ENCODE measurements at places on chromosomes 2 and 18.

DNA sequence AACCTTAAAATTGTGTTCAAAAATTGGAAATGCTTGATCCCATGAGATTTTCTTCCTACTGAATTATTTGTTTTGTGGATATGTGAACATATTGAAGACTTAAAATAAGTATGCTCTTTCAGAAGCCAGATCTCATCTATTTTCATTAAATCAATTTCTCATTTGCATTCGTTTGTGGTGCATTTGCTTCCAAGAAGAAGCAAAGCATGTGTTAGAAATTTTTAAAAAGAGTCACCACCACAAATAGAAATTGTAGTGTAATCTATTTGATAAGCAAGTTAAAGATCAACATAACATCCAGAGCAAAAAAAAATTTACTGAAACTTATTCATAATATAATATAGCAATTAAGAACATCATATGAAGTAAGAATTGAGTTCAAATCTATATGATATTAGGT is 300.9 kb upstream of the SYT4 start:
- DNase-seq = no peak

DNA sequence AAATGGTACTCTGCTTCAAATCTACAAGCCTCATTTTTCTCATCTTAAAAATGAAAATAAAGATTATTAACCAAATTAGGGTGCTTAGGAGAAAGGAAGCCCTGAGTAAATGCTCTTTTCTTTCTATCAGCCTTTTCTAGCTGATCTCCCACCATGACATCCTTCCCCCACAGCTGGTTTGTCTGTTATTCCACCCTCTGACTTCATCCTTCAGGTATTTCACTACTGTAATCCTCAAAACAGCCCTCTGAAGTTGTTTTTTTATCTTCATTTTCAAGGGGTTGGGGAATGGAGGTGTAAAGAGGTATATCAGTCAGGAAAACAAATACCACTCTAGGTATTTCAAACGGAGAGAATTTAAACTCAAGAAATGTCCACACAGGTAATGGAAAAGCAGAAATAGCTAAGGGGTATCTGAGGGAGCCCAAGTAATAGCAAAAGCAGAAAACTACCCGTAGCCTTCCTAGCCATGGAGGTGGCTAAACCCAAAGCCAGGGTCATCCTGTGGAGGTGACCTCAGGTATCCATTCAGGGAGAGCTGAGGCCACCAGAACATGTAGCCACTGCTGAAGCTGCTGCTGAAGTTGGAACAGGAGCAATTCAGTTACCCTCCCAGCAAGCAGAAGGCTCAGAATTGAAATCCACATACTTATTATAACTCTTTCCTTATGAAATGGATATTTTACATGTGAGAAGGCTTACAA is 990.9 kb upstream of the ACVR2A start:
- no peak for DNase-seq

GRCh38 chr2:26720322-26721114 is 28.0 kb downstream of the KCNK3 start:
- no peak for DNase-seq

DNA sequence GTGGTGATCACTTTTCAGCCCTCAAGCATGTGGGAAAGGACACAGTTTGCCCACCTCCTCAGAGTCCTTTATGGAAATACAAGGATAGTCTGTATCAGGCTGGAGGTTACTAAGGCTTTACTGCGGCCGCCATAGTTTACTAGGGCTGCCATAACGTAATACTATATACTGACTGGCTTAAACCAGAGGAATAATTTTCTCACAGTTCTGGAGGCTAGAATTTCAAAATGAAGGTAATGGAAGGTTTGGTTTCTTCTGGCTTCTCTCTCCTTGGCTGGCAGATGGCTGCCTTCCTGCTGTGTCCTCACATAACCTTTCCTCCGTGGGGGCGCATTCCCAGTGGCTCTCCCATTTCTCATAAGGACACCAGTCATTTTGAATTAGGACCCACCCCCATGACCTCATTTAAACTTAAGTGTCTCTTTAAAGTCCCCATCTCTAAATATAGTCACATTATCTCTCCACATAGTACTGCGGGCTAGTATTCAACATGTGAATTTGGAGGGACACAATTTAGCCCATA is 12.5 kb upstream of the ATIC start:
- no peak for DNase-seq

GRCh38 chr18:76518123-76518859 is 23.2 kb upstream of the ZNF516 start:
- DNase-seq = peak; percentile 13

DNA sequence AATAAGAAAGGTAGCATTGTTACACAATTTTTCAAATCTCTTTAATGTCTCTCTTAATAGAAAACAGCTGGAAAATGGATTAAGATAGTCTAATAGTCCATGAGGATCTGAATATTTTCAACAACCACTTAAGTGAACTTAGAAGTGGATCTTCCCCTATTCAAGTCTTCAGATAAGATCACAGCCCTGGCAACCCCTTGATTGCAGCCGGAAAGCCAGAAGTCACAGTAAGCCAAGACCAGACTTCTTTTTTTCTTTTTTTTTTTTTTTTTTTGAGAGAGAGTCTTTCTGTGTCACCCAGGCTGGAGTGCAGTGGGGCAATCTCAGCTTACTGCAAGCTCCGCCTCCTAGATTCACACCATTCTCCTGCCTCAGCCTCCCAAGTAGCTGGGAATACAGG is 18.6 kb upstream of the ZC3H15 start:
- no peak for DNase-seq

DNA sequence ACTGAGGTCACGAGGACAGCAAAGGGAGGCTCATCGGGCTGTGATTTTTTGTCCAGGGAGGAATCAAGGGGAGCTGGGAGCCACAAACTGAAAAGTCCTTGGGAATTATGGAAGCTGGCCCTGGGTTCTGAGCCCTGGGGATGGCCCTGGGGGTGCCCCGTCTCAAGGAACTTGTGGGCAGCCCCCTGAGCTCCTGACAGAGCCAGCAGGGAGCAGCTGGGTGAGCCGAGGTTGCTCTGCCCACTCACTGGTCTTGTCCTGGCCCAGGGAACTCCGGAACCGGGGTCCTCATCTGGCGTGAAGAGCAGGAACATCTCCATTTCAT is 61.3 kb upstream of the HDAC4 start:
- no peak for DNase-seq

GRCh38 chr18:43819397-43819796 is 542.1 kb upstream of the SYT4 start:
- no peak for DNase-seq

DNA sequence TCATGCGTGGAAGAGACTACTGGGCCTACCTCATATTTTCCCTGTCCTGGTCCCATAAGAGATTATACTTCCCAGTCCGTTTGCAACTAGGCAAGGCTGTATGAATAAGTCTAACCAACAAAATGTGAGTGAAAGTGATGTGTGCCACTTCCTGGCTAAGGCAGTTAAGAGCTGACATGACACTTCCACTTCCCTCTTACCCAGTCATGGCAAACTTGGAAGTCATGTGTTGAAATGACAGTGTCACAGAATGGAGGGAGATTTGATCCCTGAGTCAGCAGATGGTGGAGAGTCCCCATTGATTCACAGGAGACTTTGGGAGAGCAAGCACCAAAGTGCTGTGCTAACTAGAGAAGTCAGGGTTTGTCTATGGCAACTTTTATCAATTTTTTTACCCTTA is 36.4 kb downstream of the TACR1 start:
- DNase-seq = no peak

GRCh38 chr2:9760902-9761228 is 82.4 kb upstream of the TAF1B start:
- DNase-seq = no peak

DNA sequence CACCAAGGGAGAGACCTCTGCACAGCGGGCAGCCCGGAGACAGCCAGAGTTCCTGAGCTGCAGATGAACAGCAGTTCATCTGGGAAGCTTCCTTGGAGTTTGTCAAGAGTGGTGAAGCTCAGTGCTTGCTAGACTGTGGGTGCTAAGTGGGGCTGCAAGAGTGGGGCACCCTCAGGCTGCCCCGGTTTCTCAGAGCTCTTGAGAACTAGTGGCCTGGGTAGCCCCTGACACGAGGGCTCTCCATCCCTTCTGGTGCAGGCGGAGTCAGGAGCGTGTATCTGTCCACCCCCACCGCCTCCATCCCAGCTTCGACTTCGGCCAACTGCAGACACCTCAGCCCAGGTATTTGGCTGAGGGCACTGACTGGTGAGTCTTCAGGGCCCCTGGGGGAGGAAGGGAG is 222.0 kb downstream of the LOXHD1 start:
- DNase-seq = no peak

DNA sequence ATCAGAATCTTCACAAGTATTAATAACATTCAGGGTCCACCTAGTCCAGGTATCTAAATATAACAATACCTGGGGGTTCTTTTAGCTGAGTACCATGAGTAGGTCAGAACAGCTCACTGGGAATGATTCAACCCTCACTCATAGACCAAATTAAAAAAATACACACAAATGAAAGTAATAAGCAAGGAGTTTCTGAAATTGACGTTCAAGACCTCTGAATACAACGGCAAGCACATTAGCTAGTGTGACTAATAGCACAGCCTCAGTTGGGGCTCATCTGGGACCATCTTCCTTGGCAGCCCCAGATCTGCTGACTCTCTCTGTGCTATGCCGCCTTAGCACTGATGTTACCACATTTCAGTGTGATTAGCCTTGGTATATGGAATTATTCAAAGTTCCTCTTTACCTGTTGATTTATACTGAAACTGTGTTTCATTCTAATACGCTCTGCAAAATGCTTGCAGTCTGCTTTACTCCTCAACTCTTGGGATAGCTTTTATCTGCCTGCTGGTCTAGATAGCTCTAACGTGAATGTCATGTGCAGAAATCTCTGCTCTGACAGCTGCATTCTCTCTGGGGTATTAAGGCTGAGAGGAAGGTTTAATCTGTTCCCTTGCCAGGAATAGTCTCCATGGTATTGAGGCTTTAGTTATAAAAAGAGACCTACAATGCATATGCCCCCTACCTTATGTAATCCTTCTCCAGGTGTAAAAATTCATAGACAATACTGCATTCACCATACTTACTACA is 153.3 kb downstream of the METTL4 start:
- no peak for DNase-seq

- no peak for DNase-seq
These were observed 16.0 kb upstream of the B3GNT7 start for GRCh38 chr2:231379266-231380215.

DNA sequence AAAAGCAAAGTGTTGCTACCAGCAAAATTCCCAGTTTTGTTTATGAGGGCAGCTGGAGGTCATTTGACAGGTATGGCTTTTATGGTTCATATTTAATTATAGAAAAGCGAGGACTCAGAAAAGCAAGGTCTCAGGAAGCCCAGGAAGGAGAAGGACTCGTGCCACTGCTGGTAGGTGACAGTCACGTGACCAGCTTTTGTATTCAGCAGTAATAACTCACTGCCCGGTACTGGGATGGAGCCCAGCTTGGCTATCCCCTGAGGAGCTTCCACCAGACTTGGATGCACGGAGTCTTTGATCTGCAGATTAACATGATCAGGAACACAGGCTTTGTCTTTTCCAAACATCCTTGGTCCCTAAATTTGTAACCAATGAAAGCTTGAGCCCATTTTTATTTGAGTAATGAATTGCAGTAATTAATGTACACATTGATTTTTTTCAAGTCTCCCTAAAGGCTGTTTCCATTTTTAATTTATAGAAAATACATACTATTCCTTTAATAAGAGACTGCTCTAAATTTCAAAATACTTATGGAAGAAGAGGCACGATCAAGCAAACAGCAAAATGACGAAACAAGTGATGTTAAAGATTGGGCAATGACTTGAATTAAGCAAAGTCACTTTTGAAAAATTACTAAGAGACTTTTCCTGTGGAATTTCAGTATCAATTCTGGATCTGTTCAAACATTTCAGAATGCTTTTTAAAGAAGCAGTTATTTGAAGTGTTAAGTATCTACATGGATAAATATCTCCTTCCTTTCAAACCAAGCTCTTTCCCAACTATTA is 251.7 kb upstream of the HNRNPA3 start:
- no peak for DNase-seq

- DNase-seq = no peak
These were observed 70.0 kb downstream of the ACSL3 start for GRCh38 chr2:222930862-222931261.

DNA sequence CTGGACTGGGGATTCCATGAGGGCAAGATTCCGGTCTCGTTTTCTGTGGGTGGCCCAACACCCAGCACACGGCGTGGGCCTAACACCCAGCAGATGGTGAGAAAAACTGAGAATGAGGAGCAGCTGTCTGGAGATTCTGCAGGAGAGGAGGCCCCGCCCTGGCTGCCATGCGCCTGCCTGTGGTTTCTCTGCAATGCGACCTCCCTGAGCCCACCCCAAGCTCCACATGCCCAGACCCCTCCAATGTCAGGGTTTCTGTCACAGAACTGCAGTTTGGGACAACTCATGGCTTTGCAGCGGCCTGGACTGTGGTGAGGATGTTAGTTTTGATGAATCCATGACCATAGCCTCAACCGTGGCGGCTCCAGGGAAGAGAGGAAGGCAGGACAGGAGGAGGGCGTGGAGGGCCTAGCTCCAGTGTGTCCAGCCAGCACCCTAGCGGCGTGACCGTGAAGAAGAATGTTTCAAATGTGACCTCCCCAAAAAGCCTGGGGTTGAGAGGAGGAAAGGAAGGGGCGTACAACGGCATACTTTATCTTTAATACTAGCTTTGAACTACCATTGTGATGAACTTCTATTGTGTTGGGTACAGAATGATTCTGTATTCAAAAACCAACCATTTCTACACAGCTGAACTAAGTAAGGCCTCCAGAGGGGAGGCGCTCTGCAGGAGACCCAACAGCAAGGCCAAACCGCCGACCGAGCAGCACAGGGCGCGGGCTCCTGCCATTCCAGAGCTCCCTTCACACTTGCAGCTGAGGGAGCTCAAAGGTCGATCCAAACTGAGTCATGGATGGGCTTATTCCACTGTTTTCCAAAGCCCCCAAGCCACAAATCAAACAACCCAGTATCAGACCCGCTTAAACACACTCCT is 3.4 kb downstream of the PXDN start:
- no peak for DNase-seq

- no peak for DNase-seq
These were observed 100.3 kb upstream of the NEDD4L start for GRCh38 chr18:57943723-57944122.

DNA sequence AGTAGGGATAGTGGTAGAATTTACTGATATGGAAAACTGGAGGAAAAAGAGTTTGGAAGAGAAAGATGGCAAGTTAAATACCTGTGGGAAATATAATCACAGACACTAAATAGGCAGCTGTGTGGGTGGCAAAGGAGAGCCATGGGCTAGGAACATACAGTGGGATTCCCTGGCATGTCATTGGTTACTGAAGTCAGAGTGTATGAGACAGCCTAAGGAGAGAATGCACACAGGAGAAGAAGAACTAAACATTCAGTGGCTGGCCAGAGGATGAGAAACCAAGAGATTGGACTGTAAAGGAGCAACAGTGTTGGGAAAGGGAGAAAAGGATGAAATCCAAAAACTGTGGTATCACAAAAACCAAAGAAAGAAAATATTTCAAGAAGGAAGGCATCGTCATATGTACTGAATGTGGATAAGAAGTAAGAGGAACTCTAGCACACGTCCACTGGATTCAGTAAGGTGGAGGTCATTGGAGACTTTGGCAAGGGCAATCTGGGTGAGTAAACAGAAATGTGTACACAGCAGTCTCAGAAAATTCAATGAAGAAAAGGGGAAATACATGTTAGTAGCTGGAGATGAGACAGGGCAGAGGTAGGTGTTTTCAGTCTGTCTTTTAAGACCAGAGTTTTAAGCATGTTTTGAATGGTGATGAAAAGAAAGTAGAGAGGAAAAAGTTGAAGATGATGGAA is 83.3 kb downstream of the SPIRE1 start:
- no peak for DNase-seq

- DNase-seq = no peak
These were observed 38.4 kb upstream of the ZSWIM2 start for GRCh38 chr2:186887107-186888090.

All from CD4-positive, alpha-beta T cell treated with Interleukin-6 for 4 hours (primary cell).